Left cardiac atrium (tissue), 4 donors: ENCODE measurements at places on chromosomes 1 and 21. TPM values are rescaled to one million over a fixed set of nuclear protein-coding genes. Genes with fewer than 3 reads are reported as not detected.

FLG2 gene
- total RNA-seq, result not detected

CDC20 gene
- 1.4 TPM for total RNA-seq

COL8A2 gene
- total RNA-seq, result 4.2 TPM

NBPF3 gene
- total RNA-seq, result 6.5 TPM

PADI2 gene
- 0.50 TPM for total RNA-seq

COL24A1 gene
- 1.4 TPM for total RNA-seq

PLA2G2C gene
- not detected for total RNA-seq

SEC16B gene
- 2.2 TPM for total RNA-seq

GBP4 gene
- total RNA-seq, result 7.1 TPM

GFI1 gene
- total RNA-seq, result 0.63 TPM

PLEKHN1 gene
- total RNA-seq, result 0.38 TPM

EGLN1 gene
- total RNA-seq, result 85.0 TPM

ANKRD35 gene
- total RNA-seq, result 1.5 TPM

ATP1A4 gene
- 0.13 TPM for total RNA-seq

RGS16 gene
- total RNA-seq, result 1.5 TPM

DNA sequence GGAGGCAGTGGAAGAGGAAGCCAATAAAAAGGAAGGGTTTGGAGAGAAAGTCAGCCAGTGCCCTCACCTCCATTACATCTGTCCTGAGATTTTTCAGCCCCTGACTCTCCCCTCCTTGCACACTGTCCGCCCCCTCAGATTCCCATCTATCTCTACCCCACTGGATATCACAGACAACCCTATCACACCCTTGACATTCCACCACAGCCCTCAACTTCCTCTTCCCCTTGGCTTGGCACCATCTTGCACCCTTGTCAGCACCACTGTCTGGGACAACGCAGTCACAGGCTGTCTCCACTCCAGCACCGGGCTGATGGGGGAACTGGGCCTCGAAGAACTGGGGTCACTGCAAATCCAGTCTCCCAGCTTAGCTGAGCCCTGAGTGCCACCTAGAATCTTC, 14.2 kb upstream of the PLEKHA6 start:
- DNase-seq, result no peak

GRCh38 chr1:216847397-216848036, 124.3 kb upstream of the ESRRG start:
- DNase-seq, result no peak

GRCh38 chr1:7281821-7282220, 489.3 kb upstream of the VAMP3 start:
- no peak for DNase-seq

GRCh38 chr1:219582865-219583264, 30.0 kb downstream of the ZC3H11B start:
- no peak for DNase-seq

- DNase-seq, result no peak
These were observed 1.5 kb downstream of the HIPK1 start for GRCh38 chr1:113930499-113931161.

DNA sequence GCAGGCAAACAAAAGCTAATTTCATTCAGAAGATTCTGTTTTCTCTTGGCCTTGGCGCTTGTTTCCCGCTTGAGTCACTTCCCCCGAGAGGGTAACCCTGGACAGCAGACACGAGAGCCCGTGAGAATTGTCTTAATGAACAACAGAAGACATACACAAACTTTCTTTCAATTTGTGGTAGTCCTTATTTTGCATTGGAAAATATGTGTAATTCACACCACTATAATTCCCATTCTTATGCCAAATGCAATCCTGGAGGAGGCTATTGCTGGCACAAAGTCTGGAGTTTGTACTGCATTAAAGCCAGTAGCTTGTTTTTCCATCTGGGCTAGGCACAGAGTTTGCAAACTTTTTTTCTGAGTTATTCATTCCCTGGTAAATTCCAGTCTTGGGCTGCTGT, 109.8 kb upstream of the IVNS1ABP start:
- DNase-seq, result peak; percentile 51

- DNase-seq, result no peak
These were observed 138.5 kb downstream of the LRIG2 start for GRCh38 chr1:113211467-113211866.

- no peak for DNase-seq
These were observed 265.0 kb upstream of the USP24 start for GRCh38 chr1:55480029-55480795.

- no peak for DNase-seq
These were observed 1.7 kb upstream of the ELOA start for GRCh38 chr1:23741609-23742008.

DNA sequence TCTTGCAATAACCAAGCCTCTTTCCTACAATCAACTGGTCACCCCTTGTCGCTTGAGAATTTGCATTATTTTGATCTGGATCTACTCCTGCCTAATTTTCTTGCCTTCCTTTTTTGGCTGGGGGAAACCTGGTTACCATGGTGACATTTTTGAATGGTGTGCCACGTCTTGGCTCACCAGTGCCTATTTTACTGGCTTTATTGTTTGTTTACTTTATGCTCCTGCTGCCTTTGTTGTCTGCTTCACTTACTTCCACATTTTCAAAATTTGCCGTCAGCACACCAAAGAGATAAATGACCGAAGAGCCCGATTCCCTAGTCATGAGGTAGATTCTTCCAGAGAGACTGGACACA, 743 bp downstream of the GPR52 start:
- DNase-seq, result no peak

GRCh38 chr1:31308036-31308435, 11.2 kb downstream of the ZCCHC17 start:
- DNase-seq, result no peak

DNA sequence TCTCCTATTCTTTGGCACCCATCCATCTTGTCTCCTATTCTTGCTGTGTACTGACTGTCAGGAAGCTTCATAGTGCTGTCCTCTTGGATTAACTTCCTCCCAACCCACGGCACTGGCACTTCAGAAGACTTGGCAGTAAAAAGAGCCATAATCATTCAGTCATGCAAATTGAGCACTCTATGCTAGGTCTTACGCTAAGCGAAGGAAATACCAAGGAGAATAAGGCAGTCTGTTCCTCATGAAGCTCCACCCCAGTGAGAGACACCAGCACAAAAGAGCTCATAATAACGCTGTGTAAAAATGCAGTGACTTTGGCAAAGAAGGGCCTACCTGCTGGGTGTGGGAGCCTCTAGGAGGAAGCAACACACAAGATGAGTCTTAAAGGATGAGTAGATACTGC, 67.1 kb downstream of the GFI1 start:
- DNase-seq, result no peak

DNA sequence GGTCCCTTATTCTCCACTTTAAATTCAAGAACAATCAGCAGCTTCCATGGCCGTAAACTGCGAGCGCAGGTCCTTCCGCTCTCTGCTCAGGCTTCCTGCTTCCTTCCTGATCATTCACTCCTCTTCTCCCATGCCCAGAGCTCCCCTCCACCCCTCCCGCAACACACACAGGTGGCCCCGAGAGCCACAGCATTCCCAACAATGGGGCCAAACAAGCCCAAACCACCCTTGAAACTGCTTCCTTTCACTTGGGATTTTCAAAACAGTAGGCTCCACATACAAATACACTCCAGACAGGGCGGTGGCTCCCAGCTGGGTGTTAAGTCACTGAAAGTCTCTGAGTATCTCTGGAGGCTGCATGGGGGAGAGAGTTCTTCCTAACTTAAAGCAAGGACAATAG, 11.4 kb downstream of the FAM89A start:
- DNase-seq, result no peak

- DNase-seq, result no peak
These were observed 7.0 kb downstream of the DYRK1A start for GRCh38 chr21:37373539-37373938.

DNA sequence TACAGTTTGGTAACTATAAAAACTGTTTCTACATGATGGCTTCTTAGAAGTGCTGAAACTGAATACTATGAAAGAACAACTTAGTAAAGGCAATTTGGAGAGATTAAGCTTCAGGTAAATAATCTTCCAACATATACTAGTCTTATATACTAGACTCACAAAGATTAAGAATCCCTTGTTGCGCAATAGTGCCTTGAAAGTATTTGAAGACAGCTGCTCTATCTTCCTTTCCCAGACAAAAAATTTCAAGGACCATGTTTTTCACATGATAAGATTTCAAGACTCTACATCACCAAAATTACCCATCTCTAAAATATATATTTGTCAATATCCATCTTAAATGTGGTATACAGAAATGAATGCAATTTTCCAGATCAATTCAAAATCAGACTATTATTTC, 37.7 kb upstream of the ASPM start:
- DNase-seq, result no peak

- no peak for DNase-seq
These were observed 2.2 kb downstream of the SCYL3 start for GRCh38 chr1:169891539-169891885.

DNA sequence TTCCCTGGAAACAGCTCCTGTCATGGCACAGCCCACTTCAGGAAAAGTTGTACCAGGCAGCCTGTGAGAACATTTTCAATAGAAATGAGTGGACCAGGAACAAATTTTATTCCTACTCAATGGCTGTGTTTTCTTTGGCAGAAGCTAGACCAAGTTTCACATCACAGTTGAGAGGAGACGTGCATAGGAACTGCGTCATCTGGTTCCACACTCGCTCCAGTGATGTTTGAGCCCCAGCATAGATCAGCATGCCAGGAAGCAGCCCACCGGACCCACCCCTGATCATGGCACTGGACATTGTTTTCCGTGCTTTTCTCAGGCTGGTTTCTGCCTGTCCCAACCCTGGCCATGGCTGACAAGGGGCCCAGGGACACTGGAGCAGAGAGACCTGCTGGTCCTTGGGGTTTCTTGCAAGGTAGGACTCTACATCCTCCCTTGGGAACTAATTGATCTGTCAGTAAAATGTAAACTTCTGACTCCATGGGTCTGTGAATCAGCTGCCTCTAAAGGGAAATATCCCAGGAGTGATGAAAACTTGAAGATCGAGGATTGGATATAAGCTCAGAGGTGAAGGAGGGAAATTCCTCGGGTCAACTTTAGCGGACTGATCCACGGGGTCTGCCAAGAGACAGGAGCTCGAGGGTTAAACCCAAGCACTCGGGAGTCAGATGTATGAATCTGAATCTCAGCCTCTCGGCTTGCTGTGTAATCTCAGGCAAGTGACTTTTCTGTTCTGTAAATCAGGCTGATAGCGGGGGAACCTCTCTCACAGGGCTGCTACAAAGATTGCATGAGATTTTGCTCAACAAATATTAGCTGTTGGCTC, 35.7 kb downstream of the NEK2 start:
- DNase-seq, result no peak

- DNase-seq, result no peak
These were observed 8.7 kb upstream of the RGS4 start for GRCh38 chr1:163060343-163061007.

GRCh38 chr1:111488669-111489068, 14.8 kb downstream of the ADORA3 start:
- no peak for DNase-seq

GRCh38 chr1:54325284-54325683, 80.9 kb downstream of the SSBP3 start:
- no peak for DNase-seq

- no peak for DNase-seq
These were observed 106.0 kb downstream of the PCNX2 start for GRCh38 chr1:233189526-233189925.

DNA sequence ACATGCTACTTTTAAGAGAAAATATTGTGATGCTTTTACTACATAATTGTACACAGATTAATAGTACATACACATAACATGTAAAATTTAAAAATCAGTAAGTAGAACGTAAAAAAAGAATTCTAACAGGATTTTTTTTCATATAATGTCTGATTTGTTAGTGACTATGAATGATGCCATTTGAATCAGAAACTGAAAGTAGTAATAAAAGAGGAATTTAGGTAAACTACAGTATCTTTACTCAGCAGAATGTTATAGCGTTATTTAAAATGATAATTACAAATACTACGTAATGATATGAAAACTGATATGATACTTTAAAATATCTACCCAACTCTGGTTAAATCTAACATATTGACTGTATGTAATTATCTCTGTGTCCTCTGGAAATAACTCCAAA, 116.1 kb downstream of the DENND1B start:
- DNase-seq, result no peak

- no peak for DNase-seq
These were observed 14.5 kb upstream of the JAM2 start for GRCh38 chr21:25624511-25624910.

DNA sequence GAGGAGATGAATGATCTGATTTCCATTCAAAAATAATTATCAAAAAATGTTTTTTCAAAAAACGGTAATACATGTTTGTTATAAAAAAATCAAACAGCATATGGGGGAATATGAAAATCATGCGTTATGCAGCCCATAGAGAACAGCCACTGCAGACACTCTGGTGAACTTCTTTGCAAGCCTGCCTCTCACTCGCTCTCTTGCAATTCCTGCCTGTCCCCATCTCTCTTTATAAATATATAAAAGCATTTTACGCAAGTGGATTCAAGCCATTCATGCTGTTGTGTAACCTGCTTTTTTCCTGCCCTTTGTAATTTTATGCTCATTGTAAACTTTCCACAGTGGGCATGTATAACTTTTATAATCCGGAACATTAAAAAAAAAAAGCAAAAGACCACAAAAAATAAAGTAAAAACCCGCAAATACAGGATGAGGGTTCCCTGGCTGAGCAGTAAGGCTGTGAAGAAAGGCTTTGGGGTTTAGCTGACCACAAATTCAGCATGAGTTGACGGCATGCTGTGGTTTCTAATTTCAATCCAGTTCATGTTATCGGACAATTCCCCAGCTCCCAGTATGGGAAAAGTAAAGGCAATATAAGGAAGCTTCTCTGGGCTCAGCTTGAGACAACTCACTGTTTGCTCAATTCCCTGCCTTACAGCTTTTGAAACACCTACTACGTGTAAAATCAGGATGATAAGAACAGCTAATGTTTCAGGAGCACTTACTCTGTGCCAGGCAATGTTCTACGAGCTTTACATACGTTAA, 52.8 kb upstream of the ZBTB40 start:
- no peak for DNase-seq

DNA sequence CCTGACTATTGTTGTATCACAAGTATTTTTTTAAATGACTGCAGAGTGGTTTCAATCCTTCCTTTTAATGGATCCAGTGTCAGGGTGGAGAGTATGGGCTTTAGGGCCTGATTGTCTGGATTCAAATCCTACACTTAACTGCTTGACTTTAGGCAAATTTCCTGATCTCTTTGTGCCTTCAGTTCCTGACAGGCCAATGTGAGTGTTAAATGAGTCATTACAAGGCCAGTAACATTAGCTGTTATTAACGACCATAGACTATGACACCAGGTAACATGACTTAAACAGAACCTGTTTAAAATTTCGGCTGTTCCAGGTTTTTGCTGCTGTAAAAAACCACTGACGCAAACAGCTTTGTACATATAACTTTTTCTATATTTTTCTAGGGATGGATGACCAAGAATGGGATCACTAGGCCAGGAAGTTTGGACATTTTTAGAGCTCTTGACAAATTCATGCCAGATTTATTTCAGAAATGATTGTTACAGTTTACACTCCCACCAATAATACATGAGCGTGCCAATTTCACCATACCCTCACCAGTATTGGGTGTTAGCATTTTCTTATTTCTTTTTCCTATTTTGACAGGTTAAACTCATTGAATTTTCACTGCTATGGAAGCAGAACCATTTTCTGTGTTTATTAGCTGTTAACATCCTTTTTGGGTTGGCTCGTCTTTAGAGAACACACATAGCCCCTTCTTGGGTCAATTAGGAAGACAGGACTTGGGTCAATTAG, 11.3 kb downstream of the ZNF362 start:
- DNase-seq, result no peak

- no peak for DNase-seq
These were observed 25.0 kb downstream of the GJA5 start for GRCh38 chr1:147735423-147735822.

GRCh38 chr1:1430992-1431844, 4.3 kb upstream of the VWA1 start:
- peak; percentile 32 for DNase-seq
